ENCODE measurements at places on chromosomes 4 and X. TPM values are rescaled to one million over a fixed set of nuclear protein-coding genes. Genes with fewer than 3 reads are reported as not detected.

DNA sequence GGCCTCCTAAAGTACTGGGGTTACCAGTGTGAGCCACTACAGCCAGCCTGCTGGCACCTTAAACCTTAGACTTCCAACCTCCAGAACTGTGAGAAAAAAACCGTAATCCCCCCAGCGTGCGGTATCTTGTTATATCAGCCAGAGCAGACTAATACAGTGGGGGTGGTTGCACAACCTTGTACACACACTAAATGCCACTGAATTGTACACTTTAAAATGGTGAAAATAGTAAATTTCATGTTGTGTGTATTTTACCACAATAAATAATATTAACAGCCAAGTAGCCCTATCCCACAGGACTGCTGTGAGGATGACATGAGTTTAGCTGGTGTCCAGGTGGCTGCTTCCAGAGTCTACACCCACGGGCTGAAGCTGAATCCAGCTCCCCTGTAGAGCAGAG lies 38.8 kb downstream of the ZBTB49 start:
- no peak for DNase-seq
- H3K27ac ChIP-seq = no peak overlapping the region
- no peaks in the 10 kb centered on the region for H3K4me1 ChIP-seq
- no peak overlapping the region for H3K4me3 ChIP-seq
- no peaks in the 10 kb centered on the region for H3K27me3 ChIP-seq

GRCh38 chr4:38242822-38243387 lies 282.7 kb downstream of the PTTG2 start:
- H3K36me3 ChIP-seq = no peaks in the 10 kb centered on the region
- no peaks in the 10 kb centered on the region for H3K27me3 ChIP-seq
- no peak overlapping the region for H3K4me3 ChIP-seq
- DNase-seq = peak; percentile 20

- DNase-seq = peak; percentile 33
- H3K4me3 ChIP-seq = peak within 1 kb of the TSS; percentile 75
- H3K27ac ChIP-seq = no peak within 1 kb of the TSS
- H3K4me1 ChIP-seq = peaks cover 19% of the 10 kb centered on the region
- H3K36me3 ChIP-seq = peaks cover 3% of the 10 kb centered on the region
These were observed at the start of gene FAT4 for GRCh38 chr4:125314676-125315575. FAT4 (plus strand) TSS chr4:125314955; CDS start chr4:125316412, 1,457 bp downstream.

- peaks cover 5% of the 10 kb centered on the region for H3K4me1 ChIP-seq
- H3K27ac ChIP-seq = no peak overlapping the region
- H3K27me3 ChIP-seq = peaks cover 25% of the 10 kb centered on the region
- H3K36me3 ChIP-seq = no peaks in the 10 kb centered on the region
- DNase-seq = no peak
These were observed 132.7 kb downstream of the GATB start for GRCh38 chr4:151628001-151628608.

- H3K4me3 ChIP-seq = no peak overlapping the region
- no peak overlapping the region for H3K27ac ChIP-seq
- peaks cover 12% of the 10 kb centered on the region for H3K36me3 ChIP-seq
- peaks cover 2% of the 10 kb centered on the region for H3K27me3 ChIP-seq
These were observed 56.9 kb upstream of the GPRIN3 start for GRCh38 chr4:89364541-89364940.

CCDC158 gene
- not detected for total RNA-seq

DCAF12L2 gene
- total RNA-seq = not detected

- no peak overlapping the region for H3K27ac ChIP-seq
- no peaks in the 10 kb centered on the region for H3K36me3 ChIP-seq
- no peaks in the 10 kb centered on the region for H3K27me3 ChIP-seq
- H3K4me3 ChIP-seq = no peak overlapping the region
- no peaks in the 10 kb centered on the region for H3K4me1 ChIP-seq
These were observed 8.7 kb downstream of the PDE6B start for GRCh38 chr4:633976-634598.

DNA sequence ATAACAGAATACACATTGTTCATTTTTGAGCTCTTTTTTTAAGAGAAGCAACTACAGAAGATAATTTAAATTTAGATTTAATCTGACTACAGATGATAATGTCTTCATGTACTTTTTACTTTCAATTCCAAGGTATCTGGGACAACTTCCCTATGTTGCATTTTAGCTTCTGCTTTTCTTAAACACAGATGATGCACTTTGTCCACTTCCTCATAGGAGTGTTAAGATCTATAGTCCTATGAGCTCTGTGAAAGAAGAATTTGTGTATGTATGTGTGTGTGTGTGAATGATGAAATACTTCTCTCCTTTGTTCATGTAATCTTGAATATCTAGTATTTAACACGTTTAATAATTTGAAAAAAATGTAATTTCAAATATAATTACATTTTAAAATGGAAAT lies 5.3 kb upstream of the FHIP1A start:
- peaks cover 13% of the 10 kb centered on the region for H3K4me1 ChIP-seq
- H3K27ac ChIP-seq = no peak overlapping the region
- peaks cover 33% of the 10 kb centered on the region for H3K27me3 ChIP-seq
- DNase-seq = no peak
- no peaks in the 10 kb centered on the region for H3K36me3 ChIP-seq

GRCh38 chr4:69984030-69984443 lies 11.7 kb upstream of the STATH start:
- H3K4me1 ChIP-seq = no peaks in the 10 kb centered on the region
- no peaks in the 10 kb centered on the region for H3K36me3 ChIP-seq
- no peaks in the 10 kb centered on the region for H3K27me3 ChIP-seq
- no peak for DNase-seq
- no peak overlapping the region for H3K27ac ChIP-seq

DNA sequence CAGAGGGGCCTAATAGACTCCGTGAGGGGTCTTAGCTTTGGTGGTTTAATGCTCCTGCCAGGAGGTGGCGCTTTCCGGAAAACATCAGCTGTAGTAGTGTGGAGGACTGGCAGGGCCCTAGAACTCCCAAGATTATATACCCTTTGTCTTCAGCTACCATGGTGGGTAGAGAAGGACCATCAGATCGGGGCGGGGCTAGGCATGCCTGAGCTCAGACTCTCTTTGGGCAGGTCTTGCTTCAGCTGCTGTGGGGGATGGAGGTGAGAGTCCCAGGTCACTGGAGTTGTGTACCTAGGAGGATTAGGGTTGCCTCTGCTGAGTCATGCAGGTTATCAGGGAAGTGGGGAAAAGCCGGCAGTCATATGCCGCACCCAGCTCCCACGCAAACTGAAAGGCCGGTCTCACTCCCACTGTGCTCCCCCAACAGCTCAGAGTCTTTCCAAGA lies 63.0 kb upstream of the AGA start:
- H3K27ac ChIP-seq = no peak overlapping the region
- H3K36me3 ChIP-seq = peaks cover 10% of the 10 kb centered on the region
- H3K4me1 ChIP-seq = peaks cover 30% of the 10 kb centered on the region
- H3K27me3 ChIP-seq = no peaks in the 10 kb centered on the region
- no peak overlapping the region for H3K4me3 ChIP-seq

GRCh38 chrX:153623310-153624029 lies 23.5 kb upstream of the DUSP9 start:
- H3K36me3 ChIP-seq = no peaks in the 10 kb centered on the region
- H3K4me3 ChIP-seq = no peak overlapping the region
- H3K4me1 ChIP-seq = no peaks in the 10 kb centered on the region
- DNase-seq = no peak

PGM2 gene
- 44.2 TPM for total RNA-seq

DNA sequence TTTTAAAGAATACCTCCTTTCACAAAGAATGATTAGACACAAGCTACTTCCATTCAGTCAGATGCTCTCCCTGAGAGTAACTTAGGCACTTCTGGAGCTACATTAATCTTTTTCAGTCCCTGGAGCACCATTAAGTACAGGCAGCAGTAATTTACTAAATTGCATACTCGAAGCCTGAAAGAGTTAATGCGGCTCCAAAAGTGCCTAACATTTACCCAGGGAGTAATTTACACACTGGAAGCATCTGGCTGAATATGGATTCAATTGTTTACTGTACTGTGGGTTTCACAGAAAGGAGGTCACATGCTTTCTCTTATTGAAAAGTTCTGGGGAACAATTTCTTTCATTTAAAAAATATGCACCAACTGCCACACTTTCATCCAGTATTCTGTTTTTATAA lies 260.8 kb upstream of the TENM3 start:
- no peaks in the 10 kb centered on the region for H3K27me3 ChIP-seq
- no peak overlapping the region for H3K4me3 ChIP-seq
- DNase-seq = no peak
- no peaks in the 10 kb centered on the region for H3K36me3 ChIP-seq
- no peaks in the 10 kb centered on the region for H3K4me1 ChIP-seq

SPANXB1 gene
- not detected for total RNA-seq

FREM3 gene
- total RNA-seq = not detected

- H3K27ac ChIP-seq = no peak overlapping the region
- H3K4me3 ChIP-seq = no peak overlapping the region
- no peaks in the 10 kb centered on the region for H3K36me3 ChIP-seq
- no peaks in the 10 kb centered on the region for H3K4me1 ChIP-seq
- no peak for DNase-seq
These were observed 1030.3 kb upstream of the LCORL start for GRCh38 chr4:19051831-19052230.

DNA sequence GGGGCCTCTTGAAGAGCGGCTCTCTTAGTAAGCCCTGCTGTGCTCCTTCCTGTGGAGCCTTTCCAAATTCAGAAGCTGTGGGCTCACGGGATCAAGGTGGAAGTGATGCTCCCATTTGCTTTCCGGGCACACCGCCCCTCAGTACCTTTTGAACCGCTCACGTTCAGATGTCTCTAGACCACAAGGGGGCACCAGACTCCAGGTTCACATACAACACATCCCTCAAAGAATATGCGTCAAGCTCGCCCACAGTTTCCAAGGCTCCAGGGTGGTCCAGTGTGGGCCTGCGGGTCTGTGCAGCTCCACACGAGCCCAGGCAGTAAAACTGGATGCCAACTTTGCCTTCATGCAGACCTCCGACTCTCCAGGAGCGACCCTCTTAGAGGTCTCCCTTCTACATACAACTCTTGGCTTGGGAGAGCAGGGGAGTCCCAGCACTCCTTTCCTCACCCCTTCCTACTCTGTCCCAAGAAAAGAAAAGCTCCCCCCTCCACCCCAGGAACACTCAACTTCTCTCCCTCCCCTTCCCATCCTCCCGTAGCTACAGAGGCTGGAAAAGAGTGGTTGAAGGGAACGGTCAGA lies 11.0 kb downstream of the SUPT20HL1 start:
- H3K27ac ChIP-seq = peak overlapping the region; percentile 74
- peak overlapping the region; percentile 49 for H3K4me3 ChIP-seq
- H3K4me1 ChIP-seq = peaks cover 30% of the 10 kb centered on the region
- peak; percentile 72 for DNase-seq

RAI2 gene
- not detected for total RNA-seq

CXCL6 gene
- total RNA-seq = not detected

GRCh38 chr4:161919442-161920220 lies 244.2 kb downstream of the FSTL5 start:
- DNase-seq = no peak
- no peaks in the 10 kb centered on the region for H3K36me3 ChIP-seq
- no peak overlapping the region for H3K27ac ChIP-seq
- no peaks in the 10 kb centered on the region for H3K4me1 ChIP-seq
- no peaks in the 10 kb centered on the region for H3K27me3 ChIP-seq

DNA sequence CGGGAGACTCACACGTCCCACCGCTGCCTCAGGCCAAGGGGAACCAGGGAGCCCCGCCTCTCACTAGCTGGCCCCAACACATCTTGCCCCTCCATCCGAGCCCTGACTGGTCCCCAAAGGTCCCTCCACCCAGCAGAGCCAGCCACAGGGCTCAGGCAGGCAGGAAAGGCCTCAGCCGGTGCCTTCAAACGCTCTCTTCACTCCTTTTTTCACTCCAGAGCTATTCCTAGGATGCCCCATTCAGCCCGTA lies 1.5 kb upstream of the ARHGAP4 start:
- no peak for DNase-seq
- H3K27me3 ChIP-seq = no peaks in the 10 kb centered on the region
- peak overlapping the region; percentile 85 for H3K4me3 ChIP-seq
- H3K36me3 ChIP-seq = peaks cover 38% of the 10 kb centered on the region
- H3K4me1 ChIP-seq = peaks cover 30% of the 10 kb centered on the region

GRCh38 chr4:132063829-132064228 lies 1085.3 kb upstream of the PCDH10 start:
- H3K27me3 ChIP-seq = no peaks in the 10 kb centered on the region
- no peaks in the 10 kb centered on the region for H3K36me3 ChIP-seq
- H3K4me3 ChIP-seq = no peak overlapping the region

GRCh38 chr4:111198446-111198845 lies 575.6 kb upstream of the PITX2 start:
- no peaks in the 10 kb centered on the region for H3K36me3 ChIP-seq
- no peaks in the 10 kb centered on the region for H3K27me3 ChIP-seq
- no peak overlapping the region for H3K4me3 ChIP-seq
- H3K27ac ChIP-seq = no peak overlapping the region
- DNase-seq = no peak

APLN gene
- 0.25 TPM for total RNA-seq

REELD1 gene
- total RNA-seq = 0.20 TPM

DNA sequence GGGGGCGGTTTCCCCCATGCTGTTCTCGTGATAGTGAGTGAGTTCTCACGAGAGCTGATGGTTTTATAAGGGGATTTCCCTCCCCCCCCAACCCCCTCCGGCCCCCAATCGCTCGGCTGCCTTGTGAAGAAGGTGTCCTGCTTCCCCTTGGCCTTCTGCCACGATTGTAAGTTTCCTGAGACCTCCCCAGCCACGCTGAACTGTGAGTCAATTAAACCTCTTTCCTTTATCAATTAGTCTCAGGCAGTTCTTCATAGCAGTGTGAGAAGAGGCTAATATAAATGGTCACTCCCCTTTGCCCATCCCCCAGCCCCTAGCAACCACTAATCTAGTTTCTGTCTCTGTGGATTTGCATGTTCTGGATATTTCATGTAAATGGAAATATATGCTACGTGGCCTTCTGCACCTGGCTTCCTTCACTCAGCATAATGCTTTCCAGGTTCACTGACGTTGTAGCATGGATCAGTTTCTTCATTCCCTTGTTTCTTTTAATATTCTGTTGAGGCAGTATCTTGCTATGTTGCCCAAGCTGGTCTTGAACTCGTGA lies 16.4 kb downstream of the GPR143 start:
- no peak for DNase-seq
- no peak overlapping the region for H3K4me3 ChIP-seq
- H3K27ac ChIP-seq = no peak overlapping the region
- H3K36me3 ChIP-seq = peaks cover 8% of the 10 kb centered on the region
- peaks cover 18% of the 10 kb centered on the region for H3K4me1 ChIP-seq

GRCh38 chr4:78984593-78984992 lies 45.4 kb upstream of the PAQR3 start:
- H3K36me3 ChIP-seq = no peaks in the 10 kb centered on the region
- H3K4me3 ChIP-seq = no peak overlapping the region
- DNase-seq = no peak
- no peaks in the 10 kb centered on the region for H3K4me1 ChIP-seq
- H3K27me3 ChIP-seq = peaks cover 16% of the 10 kb centered on the region

CLIC2 gene
- 0.79 TPM for total RNA-seq

- H3K27ac ChIP-seq = no peak overlapping the region
- H3K4me3 ChIP-seq = no peak overlapping the region
- no peaks in the 10 kb centered on the region for H3K27me3 ChIP-seq
- peaks cover 41% of the 10 kb centered on the region for H3K4me1 ChIP-seq
- H3K36me3 ChIP-seq = peaks cover 12% of the 10 kb centered on the region
- no peak for DNase-seq
These were observed 22.8 kb downstream of the FBXW7 start for GRCh38 chr4:152513078-152513477.

BLTP1 gene
- total RNA-seq = 39.4 TPM

All from activated CD4-positive, alpha-beta T cell treated with anti-CD3 and anti-CD28 coated beads, Interleukin-2, amount 10 ng/mL, durations not matched to agents 7 days and 5 days (primary cell).